GM13976 (cell line): ENCODE measurements at places on chromosomes 1 and 21.

GRCh38 chr1:31745096-31745945 is 18.8 kb downstream of the ADGRB2 start:
- DNase-seq: peak; percentile 90

GRCh38 chr1:179101566-179101965 is 19.7 kb downstream of the TOR3A start:
- no peak for DNase-seq

- no peak for DNase-seq
Observed at GRCh38 chr1:71462247-71462646, 381.4 kb upstream of the ZRANB2 start.

DNA sequence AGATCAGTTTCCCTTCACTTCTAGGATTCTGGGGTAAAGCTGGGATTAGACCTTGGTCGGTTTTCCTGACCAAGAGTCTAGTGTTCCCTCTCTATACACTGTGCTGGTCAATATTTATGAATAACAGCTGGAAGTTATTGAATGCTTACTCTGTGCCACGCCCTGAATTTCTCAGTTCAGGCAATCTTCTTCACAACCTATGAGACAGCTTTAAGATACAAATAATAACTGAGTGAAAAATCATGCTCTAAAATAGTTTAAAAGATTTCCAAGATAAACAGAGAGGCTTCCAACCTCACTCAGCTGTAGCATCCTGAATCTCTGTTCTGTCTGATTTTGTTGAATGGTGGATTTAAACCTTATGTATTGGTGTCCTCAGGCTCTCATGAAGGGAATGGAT is 72.2 kb downstream of the GNG12 start:
- DNase-seq: no peak

GRCh38 chr21:19440792-19441655 is 1037.4 kb upstream of the TMPRSS15 start:
- no peak for DNase-seq

DNA sequence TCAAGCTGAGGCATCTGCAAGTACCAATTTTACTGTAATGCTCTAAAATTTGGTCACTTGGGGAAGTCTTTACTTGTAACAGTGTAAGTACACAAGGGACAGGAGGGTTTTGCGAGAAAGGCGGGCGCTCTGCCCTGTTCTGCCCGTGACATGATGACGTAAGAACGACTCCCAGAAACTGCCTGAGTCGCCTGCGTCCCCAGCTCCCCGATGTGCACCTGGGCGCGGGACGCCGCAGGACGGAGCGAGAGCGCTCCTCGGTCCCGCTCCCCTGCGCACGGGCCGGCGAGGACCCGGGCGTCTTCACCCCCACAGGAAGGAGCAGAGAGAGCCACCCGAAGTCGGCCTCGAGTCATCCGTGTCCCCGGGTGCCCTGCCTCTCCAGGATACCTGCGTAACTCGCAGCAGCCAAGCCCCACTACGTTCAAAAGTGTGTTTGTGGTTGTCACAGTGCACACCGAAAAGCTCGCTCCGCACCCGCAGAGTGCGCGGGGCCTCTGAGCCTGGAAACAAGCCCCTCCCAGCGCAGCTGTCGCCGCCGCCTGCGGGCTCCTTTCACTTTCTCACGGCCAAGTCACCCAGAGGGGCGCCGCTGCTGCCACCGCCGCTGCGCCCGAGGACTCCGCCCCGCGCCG is 3.3 kb upstream of the ZBTB18 start:
- DNase-seq: no peak

DNA sequence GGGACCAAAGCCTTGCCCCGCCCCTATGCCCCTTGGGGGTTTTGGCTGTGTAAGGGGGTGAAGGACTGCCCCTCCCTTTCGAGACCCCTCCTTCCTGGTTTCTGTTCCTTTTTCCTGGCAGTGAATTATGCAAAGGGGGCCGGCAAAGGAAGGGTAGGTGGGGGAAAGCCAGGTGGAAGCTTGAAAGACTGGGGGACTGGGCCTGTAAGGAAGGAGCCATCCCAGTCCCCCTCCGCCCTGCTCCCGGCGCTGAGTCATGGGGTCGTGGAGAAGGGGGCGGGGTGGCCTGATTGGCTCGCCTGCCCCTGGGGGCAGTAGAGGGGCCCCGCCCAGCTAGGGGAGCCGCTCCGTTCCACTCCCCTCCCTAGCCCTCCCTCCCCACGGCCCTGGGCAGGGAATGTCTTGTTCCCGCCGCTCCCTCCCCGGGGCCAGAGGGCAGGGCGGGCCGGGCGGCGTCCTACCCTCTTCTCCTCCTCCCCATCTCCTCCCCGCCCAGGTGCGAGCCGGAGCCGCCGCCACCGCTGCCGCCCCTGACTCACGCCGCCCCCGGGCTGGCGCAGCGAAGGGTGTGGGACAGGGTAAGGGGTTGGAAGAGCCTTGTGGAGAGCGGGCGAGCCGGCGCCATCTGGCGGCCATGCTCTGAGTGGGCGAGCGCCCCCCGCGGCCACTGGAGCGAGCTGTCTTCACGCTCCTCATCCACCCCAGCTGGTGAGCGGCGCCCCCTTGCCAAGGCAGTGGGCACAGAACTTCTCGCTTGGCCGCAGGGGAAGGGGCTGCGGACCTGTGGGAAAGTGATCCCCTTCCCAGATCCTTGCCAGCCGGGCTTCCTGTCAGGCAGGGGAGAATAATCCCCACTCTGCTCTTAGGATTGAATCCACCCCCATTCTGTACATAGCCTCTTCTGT is 14.7 kb downstream of the ZBTB7B start:
- DNase-seq: peak; percentile 90

DNA sequence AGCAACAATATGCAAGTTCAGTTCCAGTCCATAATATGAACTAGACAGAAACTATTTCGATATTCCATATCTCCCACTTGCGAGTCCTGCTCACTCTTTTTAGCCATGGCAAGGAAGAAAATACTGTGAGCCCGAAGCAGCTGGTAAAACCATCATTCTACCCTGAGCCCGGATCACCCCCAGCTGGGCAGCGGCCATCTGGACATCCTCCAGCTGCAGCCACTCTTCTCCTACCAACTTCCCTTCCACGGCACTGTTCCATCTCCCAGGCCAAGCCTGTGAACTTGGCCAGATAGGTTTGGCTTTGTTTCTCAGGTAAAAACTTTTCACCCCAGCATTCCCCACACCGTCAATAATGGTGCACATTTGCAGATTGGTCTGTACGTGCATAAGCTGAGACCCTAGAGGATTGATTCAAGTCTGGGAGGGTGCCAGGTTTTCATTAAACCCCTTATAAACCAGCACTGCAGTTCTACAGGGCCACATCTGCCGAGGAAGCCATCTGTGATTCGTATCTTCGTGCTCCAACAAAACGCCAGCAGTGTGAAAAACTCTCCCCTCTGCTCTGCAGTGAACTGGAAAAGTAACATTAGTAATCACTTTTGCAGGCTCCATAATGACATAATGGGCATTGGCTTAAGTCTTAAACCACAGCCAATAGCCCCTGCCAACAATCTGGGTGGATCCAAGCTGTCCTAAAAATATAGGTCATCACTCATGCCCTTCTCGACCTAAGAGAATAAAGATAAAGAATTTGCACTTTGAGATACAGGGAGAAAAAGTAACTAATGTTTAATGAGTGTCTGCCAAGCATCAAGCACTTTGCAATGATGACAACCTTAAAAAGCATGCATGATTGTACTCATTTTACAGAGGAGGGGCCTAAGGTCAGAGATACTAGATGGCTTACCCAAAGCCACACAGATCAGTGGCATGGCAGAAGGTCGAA is 205.1 kb downstream of the PLPP3 start:
- no peak for DNase-seq

GRCh38 chr1:51792864-51793263 is 85.7 kb downstream of the NRDC start:
- no peak for DNase-seq

DNA sequence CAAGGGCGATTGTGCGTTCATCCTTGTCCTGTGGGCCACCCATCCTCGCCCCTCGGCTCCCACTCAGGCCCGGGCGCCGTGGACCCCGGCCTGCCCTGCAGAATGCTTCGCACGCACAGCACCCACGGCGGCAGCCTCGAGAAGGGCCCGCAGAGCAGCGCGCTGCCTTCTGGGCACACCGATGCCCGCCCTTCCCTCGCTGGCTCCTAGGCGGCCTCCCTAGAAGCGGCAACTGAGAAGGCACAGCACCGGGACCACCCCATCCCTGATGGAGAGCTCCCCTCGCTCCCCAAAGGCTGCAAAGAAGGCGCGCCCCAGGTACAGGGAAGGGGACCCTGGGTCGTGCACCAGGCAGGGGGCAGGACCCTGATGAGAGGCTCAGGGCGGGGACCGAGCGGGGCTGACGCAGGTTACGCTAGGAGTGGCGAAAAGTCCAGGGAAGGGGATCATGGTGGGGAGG is 971 bp downstream of the CAPZB start:
- no peak for DNase-seq

GRCh38 chr1:244297087-244297486 is 154.6 kb downstream of the ADSS2 start:
- no peak for DNase-seq

- DNase-seq: no peak
Observed at GRCh38 chr1:1955621-1956094, 36.6 kb upstream of the TMEM52 start.

DNA sequence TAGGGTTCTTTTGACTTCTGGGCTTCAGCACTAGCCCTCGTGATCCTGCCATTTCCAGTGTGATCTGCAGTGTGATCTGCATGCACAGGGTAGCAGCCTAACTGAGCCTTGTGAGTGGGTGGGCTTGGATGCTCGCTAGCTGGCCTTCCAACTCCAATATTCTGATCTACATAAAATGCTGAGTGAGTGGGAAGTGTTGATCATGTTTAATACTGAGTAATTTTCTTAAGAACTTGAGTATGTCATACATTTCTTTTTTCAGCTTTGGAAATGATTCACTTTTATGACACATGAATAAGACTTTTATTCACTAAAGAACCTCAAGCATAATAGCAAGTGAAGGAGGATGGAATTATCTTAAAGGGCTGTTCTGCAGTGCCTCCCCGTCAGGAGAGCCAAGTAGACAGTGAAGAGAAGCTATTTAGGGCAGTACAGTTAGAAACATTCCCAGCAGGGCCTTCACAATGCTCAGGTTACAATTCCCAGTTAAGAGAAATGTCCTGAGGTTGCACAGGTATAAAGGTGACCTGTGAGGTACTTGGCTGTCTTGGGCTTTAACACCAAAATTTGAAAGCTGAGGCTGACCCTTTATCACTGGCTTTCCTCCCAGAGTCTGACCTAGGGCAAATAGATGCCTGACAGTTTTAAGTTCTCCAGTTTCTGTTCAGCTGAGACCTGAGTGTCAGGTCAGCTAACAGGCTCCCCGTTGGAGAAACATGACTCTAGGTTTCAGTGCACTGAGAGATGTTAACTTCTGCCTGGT is 29.1 kb upstream of the LRRC8C start:
- DNase-seq: no peak

DNA sequence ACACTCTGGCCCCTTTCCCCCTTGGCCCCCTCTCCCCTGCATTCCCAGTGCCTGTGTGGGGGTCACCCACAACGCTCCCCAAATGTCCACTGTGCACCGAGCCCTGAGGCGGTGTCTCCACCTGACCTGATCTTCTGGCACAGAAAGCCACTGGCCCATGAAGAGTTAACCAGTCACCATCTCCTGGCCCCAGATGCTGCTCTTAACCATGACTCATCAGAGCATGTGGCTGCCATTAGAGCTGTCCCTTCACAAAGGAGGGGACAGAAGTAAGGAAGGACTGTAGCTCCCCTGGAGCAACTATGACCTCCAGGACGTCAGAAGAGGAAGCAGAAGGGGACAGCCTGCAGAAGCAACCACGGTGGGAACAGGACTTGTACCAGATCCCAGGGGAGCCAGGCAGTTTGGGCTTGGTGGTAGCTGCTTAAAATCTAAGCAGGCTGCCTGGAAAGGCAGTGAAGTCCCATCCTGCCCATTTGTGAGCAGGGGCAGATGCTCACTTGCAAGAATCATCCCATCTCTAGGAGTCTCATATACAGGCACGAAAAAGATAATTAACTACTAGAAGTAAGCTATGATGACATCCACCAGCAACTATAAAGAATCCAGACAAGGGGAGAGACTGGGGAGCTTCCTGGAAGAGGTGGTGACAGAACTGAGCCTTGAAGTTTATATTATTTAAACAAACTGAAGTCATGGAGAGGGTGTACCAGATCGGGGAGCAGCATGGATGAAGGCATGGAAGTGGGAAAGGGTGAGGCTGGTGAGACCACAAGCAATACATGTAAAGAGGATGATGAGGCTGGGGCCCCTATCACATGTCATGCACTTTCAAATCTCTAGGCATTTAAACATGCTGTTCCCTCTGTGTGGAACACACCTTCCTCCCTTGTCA is 1.1 kb upstream of the TTC39A start:
- DNase-seq: peak; percentile 72

DNA sequence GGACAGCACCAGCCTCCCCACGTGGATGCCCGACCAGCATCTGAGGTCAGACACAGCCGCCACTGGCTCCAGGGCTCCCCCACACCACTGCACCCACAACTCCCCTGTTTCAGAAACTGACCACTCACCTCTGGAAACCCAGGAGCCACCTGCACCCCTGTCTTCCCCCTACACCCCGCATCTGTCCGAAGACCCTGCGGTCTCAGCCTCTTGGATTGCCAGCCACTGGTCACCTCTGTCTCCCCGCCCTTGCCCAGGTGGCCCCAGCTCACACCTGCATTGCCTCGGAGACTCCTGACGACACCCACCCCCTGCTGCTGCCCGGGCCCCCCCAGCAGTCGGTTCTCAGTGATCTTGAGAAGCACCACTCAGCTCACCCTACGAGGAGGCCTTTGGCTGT is 21.3 kb upstream of the NPHP4 start:
- DNase-seq: no peak

DNA sequence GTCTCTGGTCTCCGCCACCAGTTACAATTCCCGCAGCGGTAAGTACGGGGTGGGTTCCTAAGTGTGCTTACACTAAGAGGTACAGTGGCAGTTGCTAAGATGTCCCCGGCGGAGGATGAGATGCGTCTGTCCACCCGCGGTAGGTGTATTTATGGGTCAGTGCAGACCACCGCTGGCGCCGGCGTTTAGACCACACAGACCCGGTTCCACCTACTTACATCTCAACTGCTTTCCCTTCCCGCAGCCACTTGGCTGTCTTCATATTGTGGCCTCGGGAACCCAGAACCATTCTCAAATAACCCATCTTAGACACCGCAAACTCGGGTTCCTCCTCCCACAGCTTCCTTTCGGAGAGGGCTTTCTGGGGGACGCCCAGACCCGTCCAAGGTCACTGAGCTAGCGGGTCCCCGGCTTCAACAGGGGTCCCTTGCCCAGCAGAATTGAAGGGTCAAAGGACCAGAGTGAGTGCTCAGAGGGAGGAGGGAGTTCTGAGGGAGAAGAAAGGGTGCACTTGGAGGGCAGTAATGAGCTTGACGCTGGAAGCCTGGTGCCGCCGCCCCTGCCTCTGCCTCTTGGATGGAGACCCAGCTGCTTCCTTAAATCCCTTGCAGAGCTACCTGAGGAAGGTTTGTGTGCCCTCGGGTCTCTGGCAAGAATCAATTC is 8.6 kb downstream of the NR5A2 start:
- peak; percentile 30 for DNase-seq
